ENCODE measurements at places on chromosomes 7 and 10.

DNA sequence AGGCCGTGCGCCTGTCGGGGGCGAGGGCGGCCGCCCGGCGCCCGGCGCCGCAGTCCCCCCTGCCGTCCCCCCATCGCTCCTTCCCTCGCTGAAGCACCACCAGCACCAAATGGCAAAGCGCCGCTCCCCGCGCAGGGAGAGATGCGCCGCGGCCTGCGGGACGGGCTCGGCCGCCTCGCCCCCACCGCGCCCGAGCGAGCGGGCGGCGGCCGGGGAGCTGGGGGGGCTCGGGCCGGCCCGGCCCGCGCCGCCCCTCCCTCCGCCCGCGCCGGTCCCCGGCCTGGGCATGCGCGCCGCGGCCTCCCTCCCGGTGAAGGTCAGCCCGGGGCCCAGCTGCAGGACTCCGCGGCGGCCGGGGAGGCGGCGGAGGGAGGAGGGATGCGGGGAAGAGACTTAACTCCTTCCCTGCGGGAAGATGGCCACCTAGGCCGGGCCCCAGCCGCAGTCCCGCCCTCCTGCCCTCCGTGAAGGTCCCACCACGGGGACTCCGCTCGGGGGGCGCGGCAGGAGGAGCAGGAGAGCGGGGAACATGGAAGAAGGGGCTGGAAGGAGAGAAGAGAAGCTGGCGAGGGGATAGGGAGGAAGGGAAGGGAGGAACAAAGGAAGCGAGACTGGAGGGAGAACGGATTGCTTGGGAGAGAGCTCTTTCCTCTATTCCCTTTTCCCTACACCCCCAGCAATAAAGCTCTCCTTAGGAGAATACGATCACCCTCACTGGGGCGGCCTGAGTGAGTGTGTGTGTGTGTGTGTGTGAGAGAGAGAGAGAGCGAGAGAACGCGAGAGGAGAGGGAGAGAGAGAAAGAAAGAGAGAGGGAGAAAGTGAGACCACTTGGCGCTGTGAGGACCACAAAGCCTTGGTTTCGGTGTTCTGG is 3.4 kb upstream of the SMARCD3 start:
- DNase-seq: no peak

- no peak for DNase-seq
Observed at GRCh38 chr10:26423722-26424121, 14.4 kb upstream of the APBB1IP start.

GRCh38 chr7:82397879-82398524 is 45.6 kb downstream of the CACNA2D1 start:
- no peak for DNase-seq

GRCh38 chr10:84329196-84329611 is 815 bp downstream of the CCSER2 start:
- peak; percentile 36 for DNase-seq

DNA sequence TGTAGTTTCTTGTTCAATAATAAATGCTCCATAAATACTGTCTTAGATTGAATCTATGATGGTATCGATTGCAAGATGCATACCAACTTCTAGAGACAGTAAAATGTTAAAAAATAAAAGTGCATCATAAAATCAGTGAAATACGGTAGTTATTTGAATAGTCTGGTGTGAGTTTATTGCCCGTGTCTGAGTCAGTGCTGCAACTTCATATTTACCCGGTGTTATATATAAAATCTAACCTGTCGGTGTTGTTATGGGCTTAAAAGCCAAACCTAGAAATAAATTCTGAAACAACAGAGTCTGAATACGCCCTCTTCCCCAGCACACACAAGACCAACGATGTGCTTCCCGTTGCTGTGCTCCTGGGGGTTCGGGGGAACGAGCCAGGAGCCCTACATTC is 16.3 kb downstream of the MACROH2A2 start:
- no peak for DNase-seq

GRCh38 chr10:78366663-78367411 is 333.2 kb downstream of the RPS24 start:
- no peak for DNase-seq
